ENCODE measurements at places on chromosomes 3 and 15.

GRCh38 chr3:5151586-5151985 lies 29.5 kb downstream of the ARL8B start:
- DNase-seq, result no peak

DNA sequence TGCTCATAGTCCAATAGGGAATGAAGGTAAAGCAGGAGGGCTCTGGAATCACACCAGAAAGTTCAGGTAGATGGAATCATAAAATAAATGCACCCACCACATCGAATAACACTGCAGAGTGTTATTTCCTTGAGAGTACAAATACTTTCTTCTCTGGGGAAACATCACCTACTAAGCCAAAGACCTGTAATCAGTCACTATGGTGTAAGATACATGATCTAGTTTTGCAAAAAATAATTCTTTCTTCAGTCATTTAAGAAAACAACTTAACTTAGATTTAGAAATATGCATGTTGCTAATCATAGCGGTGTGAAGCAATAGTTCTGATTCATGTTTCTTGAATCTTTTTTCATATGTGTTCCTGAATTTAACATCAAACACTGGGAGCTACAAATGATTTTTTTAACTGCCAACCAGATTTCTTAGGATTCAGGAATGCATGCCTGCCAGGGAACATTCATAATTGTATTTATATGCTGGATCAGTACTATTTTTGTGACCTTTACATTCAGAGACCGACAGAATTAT lies 40.2 kb upstream of the MEIS2 start:
- DNase-seq, result no peak

DNA sequence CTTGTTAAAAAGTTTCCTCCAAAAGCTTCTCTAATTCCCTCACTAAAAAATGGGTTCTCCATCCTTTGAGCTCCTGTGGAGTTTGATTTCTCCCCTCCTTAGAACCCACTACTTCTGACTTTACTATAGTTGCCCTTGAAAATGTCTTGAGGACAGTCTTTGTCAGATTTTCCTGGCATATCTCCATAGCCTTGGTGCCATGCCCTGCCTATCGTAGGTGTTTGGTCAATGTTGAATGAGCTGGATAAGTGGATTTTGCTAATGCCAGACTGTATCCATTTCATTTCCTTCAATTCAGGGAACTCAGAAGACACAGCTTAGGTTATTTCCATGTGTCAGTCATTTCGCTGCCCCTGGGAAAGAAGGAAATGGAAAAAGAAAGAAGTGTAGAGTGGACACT lies 40.6 kb downstream of the TMEM266 start:
- DNase-seq, result no peak

DNA sequence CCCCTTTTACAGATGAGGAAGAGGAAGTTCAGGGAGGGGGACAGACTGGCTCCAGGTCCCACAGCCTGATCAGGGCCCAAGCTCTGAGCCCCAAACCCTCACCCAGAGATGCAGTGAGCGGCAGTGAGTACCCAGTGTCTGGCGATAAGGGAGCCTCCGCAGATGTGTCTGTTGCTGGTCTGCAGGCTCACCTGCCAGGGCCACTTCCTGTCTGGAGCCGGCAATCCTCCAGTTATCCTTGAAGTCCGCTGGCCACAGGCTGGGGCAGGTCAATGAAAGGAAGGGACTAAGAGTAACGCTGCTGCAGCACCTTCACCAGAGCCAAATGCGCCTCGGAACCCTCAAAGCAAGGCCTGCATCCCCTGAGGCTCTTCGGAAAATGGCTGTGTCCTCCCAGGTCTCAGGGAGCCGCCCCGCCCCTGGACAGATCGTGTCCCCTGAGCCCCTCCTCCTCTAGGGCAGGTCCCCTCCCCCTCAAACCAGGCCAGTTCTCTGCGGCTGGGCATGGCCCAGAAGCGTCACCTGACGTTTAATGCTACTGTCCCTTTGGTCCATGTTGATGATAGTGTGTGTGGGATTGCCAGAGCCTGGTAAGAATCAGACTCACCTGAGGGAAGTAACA lies 51.5 kb downstream of the MYL3 start:
- DNase-seq, result no peak

DNA sequence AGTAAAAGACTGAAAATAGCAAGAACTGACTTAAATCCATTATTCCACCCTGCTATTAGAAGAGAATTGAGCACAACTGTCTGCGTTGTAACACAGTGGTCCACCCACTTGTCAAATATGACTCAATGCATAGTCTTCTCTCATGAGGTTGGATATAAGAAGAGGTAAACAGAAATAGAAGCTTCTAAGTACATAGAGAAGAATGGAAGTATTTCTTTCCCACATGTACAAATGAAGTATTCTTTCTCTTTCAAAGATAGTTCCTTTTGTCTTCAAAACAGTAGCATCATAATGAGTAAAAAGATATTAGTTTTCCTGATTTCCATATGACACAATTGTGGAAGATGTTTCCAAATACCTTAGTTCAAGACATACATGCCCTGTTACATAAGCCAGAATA lies 348.6 kb upstream of the CCDC54 start:
- no peak for DNase-seq

DNA sequence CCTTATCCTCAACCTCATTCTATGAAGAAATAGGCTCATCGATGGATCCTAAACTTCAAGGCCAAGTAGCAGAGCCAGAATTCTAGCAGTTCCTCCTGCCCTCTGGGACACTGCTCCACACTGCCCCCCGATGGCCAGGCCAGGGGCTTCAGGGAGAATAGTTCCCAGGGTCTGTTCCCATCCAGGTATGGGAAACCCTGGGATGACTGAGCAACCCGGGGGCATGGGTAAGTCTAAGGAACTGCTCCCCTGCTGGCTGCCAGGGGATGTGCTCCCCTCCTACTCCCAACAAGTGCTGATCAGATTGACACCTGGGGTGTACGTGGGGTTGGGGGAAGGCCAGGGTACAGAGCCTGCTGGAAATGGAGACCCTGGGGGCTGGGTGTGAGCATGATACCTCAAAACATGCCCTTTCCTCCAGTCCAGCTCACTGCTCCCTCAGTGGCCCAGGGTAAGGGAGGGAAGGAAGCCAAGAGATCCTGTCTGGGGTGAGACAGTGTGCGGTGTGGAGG lies 7.6 kb downstream of the ULK3 start:
- peak; percentile 54 for DNase-seq

GRCh38 chr3:172550347-172550943 lies 27.2 kb upstream of the TNFSF10 start:
- no peak for DNase-seq

- DNase-seq, result no peak
Observed at GRCh38 chr3:188939814-188940572, 231.8 kb upstream of the TPRG1 start.

DNA sequence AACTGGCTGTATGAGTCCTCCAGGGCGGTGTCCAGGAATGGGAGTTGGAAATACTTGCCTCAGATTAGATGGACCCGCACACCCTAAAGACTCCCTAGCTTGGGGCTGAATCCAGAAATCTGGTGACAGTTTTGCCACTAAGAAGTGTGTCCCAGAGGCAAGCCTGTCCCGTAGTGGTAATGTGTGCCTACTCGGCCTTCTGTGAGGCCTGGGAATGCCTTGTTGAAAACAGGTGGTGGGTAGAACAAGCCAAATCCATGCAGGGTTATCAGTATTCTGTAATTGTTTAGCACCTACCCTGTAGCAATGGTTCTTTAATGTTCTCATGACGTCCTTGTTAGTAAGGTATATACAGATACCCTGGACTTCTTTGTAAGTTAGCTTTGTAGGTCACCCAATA lies 1.6 kb downstream of the C3orf52 start:
- DNase-seq, result no peak

DNA sequence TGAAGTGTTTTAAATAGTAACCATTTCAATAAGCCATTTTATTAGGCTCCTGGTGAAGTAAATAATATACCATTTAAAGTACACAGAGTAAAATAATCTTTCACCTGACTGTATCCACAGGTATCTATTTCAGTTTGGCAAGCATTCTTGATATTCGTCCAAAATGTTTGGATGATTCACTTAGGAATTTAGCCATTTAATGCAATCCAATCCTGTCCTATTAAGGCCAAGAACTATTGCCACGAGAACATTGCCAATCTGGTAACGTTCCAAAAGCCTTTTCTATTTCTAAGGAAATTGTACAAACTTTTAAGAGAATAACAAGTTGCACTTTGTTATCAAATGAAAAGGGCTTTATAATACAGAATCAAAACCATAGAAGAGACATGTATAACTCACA lies 209.8 kb upstream of the THRB start:
- DNase-seq, result no peak

- DNase-seq, result no peak
Observed at GRCh38 chr3:8606701-8607231, 37.8 kb downstream of the SSUH2 start.

DNA sequence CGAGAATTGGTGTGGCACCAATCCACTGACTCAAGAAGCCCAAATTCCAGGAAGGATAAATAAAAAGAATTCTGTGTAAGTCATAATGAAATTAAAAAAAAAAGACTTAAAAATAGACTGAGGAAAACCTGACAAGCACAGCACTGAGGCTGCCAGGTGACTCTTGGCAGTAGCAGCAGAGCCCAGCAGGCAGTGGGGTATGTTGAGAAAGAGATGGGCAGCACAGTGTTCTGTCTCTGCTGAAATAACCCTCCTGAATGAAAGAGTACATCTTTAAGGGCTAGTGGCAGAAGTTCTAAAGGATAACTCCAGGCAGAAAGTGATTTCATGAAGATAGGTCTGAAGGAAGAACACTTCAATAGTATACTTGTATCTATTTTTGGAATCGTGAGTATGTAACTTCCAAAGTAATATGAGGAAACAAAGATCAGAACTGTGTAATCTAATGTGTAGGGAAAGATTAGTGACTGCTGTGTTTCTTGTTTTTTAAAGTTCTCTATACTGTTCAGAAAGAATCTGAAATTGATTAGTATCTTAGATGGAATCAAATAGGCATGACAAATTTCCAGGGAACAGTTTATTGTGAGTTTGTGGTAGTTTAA lies 75.9 kb downstream of the RAB7A start:
- no peak for DNase-seq

- no peak for DNase-seq
Observed at GRCh38 chr3:33795856-33796536, 2.4 kb upstream of the PDCD6IP start.

GRCh38 chr15:80568298-80568697 lies 126.8 kb upstream of the ABHD17C start:
- DNase-seq, result no peak

DNA sequence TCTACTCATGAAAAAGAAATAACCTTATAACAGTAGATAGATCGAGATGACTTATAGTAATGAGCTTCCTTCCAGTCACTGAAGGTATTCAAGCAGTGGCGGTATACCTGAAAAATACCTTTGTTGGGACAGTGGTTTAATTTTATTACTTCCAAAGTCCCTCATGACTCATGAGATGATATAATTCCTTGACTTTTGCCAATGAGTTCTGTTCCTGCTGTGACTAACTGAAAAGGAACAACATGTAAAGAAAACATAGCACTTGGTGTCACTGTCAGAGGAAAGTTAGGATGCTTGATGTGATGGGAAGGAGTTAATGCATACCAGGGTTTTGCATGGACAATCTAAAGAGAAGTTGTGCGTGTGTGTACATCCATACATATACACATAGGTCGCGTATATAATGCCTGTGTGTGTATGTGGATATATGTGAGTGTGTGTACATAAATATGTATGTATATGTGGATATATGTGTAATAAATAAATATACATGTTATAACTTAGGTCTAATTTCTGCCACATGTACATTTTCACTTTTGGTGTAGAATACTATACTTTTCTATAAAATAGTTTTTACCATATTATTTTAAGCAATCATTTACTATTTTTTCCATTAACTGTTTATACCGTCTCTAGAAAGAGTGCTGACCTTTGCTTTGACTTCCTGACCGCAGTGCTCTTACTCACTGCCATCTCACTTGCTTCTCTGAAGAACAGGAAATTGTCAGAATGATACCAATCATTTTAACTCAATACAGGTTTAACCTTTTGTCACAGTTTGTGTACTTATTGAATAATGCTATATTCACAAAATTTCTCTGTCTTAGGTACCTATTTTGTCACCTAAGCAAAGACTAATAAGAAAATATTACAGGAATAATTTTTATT lies 12.6 kb upstream of the PAK2 start:
- DNase-seq, result no peak

DNA sequence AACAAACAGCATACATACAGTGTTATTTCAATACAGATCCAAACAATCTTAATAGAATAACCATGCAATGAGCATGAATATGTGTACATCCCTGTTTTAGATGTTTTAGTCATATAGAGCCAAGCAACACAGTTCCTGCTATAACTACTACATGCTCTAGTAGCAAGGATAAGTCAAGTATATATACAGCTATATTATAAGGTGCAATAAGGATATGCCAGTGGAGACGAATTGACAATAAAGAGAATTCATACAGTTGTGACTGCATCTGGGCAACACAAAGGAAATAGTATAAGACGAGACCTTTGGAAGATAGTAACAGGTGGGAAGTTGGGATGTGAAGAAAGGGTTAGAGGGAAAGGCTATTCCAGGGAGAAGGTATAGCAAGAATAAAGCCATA lies 103.4 kb downstream of the TPRG1 start:
- DNase-seq, result no peak

DNA sequence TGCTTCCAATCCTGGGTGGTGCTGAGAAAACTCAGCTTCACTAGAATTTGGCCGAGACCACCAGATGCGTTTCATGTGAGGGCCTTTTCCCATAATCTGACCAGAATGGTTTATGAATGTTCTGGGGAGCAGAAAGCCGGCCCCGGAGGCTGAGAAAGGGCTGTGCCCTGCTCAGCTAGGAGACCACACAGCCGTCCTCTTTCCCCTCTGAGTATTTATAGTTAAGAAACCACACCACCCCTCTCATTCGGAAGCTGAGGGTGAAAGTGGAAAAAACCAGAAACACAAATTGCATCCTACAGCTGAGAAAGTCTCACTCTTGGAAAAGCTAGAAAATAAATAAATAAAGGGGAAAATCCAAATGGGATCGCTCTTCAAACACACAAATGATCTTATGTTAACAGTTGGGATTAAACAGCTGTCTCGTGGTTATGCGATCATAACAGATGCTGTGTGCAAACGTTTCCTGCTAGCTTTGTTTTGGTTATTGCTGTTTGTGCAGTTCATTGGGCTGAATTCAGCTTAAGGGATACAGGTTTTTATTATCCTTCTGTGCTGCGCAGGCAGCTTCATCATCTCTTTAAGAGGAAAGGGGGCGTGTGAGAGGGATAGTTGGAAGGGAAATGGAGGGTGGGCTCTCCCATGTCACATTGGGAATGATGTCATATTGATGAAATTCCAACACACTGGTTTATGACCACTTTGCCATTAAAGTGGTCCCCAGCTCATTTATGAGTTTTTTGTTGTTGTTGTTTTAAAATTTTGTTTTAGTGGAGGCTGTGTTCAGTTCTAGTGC lies 1026.2 kb upstream of the NR2F2 start:
- no peak for DNase-seq

DNA sequence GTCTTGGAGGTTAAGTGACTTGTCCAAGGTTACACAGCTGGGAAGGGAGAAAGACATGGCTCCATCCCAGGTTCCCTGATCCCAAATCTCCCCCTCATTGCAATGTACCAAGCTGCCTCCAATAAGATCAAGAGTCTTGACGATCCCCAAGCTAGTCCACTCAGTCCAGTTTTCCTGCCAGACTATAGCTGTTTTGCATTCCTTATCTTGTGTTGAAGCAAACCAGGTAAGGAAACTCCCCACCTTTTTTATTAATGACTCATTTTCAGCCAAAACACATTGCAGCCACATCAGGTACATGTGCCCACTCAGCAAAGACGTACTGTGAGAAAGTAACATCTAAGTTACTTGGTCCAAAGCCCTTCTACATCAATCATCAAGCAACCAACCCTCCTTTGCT lies 41.9 kb downstream of the LIPC start:
- no peak for DNase-seq
